ENCODE measurements at places on chromosomes 5 and 9.

- DNase-seq, result no peak
Measured at GRCh38 chr5:51159164-51159563, 224.1 kb upstream of the ISL1 start.

- no peak for DNase-seq
Measured at GRCh38 chr9:112914524-112914923, 23.8 kb upstream of the SLC46A2 start.

DNA sequence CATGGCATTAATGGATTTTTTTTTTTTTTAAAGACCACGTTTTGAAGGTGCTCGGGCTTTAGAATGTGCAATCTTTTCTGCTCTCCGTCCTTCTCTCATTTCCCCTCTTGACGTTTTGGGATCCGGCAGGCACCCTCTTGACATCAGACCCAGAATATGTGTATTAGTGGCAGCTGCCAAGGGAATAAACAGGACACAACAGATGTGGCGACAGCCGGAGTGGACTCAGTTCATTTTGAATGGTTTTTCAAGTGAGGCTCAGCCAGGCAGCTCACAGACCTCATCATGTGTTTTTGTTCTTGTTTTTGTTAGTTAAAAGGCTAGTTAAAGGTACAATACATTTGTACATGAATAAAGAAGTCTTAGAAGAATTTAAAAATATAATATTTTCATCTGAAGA lies 365.0 kb upstream of the SEMA6A start:
- no peak for DNase-seq

- no peak for DNase-seq
Measured at GRCh38 chr9:111298111-111298510, 31.9 kb downstream of the OR2K2 start.

GRCh38 chr9:97562542-97562941 lies 61.1 kb downstream of the TMOD1 start:
- no peak for DNase-seq

DNA sequence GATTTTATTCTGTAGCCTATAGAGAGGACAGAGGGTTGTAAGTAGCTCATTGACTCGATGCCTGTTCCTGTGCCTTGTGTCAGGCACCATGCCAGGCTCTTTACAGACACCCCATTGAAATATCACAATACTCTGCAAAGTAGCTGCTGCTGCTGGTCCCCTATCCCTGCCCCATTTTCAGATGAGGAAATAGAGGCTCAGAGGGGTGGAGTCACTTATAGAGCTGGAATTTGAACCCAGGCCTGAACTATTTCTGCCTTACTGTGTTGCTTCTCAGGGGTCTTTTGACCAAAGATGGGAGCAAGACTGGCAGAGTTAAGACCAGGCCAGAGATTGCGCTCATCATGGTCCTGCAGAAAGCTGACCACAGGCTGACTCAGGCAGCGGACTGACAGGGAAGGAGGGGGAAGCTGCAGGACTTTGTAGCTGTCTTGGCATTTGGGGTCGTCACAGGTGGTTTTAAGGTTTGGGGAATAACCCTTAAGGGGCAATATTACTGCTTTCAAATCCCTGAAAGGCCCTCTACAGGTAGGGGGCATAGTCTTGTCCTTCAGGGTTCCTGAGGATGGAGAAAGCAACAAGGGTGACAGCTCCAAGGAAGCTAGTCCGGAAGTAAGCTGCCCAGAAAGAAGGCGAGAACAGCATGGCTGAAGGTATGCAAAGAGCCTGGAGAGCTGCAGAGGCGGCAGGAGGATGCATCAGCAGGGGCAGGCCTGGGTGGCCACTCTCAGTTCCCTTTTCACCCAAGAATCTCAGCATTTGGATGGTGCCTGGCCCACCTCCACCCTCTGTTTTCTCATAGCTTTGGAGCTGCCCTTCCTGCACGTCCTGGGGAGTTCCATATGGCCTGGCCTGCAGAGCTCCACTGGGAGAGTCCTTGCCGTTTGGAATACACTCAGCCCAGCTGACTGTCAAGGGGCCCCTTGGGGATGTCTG lies 18.3 kb upstream of the NDST1 start:
- no peak for DNase-seq

Measured in SW480 (cell line).